ENCODE measurements at places on chromosomes 5 and 9.

- DNase-seq, result no peak
Observed at GRCh38 chr9:128643519-128644300, 12.9 kb downstream of the DYNC2I2 start.

GRCh38 chr9:113373256-113373655 is 3.5 kb downstream of the HDHD3 start:
- DNase-seq, result no peak

DNA sequence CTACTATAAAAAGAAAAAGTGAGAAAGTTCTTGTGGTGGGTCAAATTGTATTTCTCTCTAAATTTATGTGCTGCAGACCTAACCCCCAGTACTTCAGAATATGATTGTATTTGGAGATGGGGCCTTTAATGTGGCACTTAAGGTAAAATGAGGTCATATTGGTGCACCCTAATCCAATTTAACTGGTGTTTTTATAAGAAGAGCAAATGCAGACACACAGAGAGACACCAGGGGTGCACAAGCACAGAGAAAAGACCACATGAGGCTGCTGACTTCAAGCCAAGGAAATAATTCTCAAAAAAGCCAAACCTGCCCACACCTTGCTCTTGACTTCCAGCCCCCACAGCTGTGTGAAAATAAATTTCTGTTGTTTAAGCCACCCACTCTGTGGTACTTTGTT is 80.2 kb upstream of the HTR4 start:
- DNase-seq, result no peak

DNA sequence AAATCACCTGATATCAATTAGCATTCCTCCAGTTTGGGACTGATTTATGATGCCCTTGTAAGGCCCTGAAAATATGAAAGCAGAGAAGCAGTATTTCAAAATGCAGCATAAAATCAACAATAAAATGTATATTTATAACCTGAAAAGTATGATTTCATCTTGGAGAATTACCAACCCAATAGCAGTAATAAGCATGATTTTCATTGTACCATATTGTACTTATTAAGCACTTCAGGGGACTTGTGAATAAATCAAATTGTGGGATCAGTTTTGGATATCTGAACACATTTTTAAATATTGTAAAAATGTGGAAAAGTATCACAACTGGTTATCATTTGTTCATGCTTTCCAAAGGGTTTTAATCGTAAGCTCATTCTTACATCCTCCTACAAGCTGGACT is 250.8 kb downstream of the DMRT2 start:
- no peak for DNase-seq

DNA sequence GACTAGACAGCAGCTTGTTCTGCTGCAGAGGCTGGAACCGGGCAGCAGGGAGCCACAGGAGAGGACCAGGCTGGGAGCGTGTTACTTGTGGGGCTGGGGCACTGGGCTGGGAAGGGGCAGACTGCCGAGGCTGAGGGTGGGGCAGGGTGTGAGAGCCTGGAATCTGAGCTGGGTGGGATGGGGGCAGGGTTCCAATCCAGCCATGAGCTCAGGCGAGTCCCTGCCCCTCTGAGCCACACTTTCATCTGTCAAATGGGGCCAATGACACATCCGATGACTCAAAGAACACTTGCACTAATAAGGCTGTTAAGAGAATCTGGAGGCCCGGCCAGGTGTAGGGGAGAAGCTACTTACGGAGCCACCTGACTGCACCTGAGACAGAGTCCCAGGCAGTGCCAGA is 18.7 kb upstream of the WDR38 start:
- DNase-seq, result no peak

DNA sequence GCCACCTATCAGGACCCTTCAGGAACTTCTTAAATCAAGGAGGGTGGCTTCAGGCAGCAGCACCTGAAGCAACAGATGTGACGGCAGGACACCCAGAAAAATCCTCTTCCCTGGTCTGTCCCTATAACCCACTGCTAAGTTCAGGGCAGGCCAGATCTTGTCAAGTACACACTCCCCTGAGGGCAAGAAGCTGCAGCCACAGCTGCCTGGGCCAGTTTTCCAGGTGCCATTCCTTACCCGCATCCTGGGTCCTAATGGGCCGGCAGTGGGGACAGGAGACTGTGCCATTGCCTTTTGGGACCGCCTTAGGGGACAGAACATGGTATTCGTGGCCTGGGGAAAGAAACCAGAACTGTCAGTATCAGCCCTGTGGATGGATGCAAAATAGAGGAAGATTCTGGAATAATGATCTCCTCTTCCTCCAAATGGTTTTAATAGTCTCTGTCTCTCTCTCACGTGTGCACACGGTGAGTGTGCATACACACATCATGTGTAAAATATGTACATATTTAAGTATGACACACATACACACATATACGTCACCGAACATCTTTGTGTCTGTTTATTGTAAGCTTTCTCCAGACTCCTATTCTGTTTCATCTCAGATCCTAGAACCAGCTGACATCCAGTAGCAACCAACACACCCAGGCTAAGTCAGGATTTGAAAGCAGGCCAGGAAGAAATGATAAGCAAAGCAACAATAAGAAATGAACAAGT is 14.0 kb downstream of the ORM2 start:
- no peak for DNase-seq

DNA sequence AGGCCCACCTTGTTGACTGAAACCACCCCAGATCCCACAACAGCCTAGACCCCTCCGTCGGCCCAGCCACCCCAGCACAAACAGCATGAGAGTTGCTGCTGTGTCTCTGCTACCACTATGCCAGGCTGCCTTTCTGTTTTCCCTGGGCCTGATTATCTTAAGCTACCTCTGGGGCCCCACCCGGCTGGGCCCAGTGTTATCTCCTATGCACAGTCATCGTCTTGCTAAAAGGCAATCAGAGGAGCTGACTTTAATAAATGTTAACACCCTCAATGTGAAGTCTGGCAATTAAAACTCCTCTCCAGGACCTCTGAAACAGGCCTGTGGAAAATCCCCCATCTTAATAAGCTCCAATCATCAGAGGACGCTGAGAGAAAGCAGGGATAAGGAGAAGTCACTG is 144.9 kb downstream of the FAM114A2 start:
- DNase-seq, result no peak

- no peak for DNase-seq
Observed at GRCh38 chr9:85118990-85119755, 449.6 kb downstream of the NTRK2 start.

- no peak for DNase-seq
Observed at GRCh38 chr9:37692622-37693221, 42.0 kb downstream of the FRMPD1 start.

GRCh38 chr5:23703940-23704855 is 196.8 kb downstream of the PRDM9 start:
- DNase-seq, result no peak

GRCh38 chr5:84546686-84547085 is 162.0 kb upstream of the EDIL3 start:
- DNase-seq, result no peak

DNA sequence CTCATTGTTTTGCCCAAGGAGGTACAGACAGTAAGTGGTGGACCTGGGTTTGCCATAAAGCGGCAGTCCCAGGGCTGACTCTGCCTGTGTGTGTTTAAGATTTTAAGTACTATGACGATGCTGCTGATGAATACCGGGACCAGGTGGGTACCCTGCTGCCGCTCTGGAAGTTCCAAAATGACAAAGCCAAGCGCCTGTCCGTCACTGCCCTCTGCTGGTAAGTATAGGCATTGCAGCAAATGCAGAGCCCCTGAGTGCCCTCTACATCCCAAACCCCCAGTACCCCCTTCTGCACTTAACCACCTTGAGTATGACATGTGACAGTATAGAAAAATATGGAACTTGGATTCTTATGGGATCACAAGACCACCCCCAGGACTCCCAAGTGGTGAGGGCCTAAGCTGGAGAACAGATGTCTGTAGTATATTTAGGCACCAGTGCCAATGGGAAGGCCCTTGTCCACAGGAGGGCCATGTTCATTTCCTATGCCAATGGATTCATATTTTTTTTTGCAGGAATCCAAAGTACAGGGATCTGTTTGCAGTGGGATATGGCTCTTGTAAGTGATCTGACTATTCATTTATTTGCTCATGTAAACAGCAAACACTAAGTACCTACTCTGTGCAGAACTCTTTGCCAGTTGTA is 22.0 kb downstream of the ENHO start:
- no peak for DNase-seq

DNA sequence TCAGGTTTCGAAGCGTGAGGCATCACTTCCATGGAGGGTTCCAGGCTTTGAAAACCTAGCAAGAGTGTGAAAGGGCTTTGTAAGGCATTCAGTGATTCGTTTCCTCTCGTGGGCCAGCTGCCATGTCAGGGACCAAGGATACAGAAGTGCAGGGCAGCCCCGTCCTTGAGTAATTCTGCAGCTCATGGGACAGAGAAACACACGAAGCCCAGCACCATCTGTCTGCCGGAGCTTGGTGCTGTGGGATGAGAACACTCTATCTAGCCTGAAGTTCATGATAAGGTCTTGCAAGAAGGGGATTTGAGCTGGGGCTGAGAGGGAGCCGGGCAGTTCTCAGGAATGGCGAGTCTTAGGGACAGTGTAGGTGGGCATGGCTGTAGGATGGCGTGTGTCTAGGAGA is 55.8 kb downstream of the ANKRD33B start:
- DNase-seq, result no peak

GRCh38 chr5:87122151-87122977 is 145.3 kb upstream of the RASA1 start:
- DNase-seq, result no peak

GRCh38 chr5:76497986-76498717 is 95.1 kb downstream of the IQGAP2 start:
- no peak for DNase-seq

- DNase-seq, result no peak
Observed at GRCh38 chr5:135738564-135738875, 95.9 kb upstream of the SLC25A48 start.

GRCh38 chr5:74919041-74919440 is 52.9 kb upstream of the FAM169A start:
- no peak for DNase-seq

All from esophagus squamous epithelium (tissue), 5 donors.